ENCODE measurements at places on chromosomes 1 and 21.

DNA sequence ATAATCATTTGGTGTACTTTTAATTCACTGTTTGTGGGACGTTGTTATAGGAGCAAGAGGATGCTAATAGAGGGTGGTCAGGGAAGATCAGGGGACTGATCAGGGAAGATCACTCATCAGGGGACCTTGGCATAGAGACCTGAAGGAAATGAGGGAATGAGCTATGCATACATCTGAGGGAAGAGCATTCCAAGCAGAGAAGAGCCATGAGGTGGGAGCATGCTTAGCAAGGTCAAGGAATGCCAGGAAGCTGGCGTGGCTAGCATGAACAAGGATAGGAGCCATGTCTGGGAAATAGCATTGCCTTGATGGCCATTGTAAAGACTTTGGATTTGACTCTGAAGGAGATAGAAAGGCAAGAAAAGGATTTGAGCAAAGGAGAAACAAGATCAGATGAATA lies 14.1 kb downstream of the IRF2BP2 start:
- no peak for DNase-seq

DNA sequence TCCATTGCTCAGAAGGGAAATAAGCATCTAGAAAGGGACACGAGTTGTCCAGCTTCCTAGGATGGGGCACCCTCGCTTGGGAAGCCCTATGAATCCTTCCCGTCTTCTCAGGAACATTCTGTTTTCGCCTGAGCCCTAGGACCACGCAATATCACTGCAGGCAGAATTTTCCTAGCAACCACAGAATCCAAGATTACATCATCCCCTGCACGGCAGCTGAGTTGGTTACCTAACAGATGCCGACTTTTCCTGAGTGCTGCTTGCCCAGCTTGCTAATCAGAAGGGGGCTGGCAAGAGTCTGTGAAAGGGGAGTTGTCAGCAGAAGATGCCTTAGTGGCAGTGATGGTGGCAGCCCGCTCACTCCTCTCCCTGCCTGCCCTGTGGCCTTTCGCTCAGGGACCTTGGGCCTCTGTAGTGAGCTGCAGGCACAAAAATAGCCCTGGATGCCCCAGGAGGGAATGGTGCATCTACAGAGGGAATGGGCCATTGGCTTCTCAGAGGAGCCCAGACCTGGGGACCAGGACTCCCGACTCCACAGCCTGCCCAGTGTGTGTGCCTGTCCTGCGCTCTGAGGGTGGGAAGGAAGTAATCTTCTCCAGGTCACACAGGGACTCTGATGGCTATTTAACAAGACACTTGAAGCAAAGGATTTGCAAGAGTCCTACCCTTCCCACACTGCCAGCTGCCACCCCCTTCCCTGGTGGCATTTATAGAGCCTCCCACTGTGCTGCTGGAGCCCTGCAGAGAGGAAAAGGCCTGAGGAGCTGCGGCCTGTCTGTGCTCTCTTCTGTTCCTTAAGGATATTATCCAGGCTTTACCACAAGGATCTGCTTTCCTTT lies 28.9 kb upstream of the CLSTN1 start:
- DNase-seq = no peak

DNA sequence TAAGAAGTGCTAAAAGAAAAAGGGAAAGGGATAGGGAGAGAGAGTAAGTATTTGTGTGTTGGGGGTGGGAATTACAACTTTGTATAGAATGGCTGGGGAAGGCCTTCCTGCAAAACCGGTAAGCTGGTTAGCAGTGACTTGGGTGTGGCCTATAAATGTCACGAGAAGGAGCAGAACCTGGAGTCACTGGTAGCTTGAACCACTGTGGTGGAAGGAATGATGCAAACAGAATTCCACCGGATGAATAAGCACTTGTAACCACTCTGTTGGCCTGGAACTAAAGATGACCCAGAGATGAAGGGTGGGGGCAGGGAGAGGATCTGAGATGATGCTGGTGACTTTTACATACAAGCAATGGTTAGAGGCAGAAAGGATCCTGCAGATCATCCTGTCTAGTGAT lies 8.9 kb downstream of the XKR8 start:
- DNase-seq = no peak

- no peak for DNase-seq
Measured at GRCh38 chr1:51299981-51300670, 30.2 kb downstream of the TTC39A start.

GRCh38 chr1:208369658-208370057 lies 125.5 kb upstream of the PLXNA2 start:
- DNase-seq = no peak

DNA sequence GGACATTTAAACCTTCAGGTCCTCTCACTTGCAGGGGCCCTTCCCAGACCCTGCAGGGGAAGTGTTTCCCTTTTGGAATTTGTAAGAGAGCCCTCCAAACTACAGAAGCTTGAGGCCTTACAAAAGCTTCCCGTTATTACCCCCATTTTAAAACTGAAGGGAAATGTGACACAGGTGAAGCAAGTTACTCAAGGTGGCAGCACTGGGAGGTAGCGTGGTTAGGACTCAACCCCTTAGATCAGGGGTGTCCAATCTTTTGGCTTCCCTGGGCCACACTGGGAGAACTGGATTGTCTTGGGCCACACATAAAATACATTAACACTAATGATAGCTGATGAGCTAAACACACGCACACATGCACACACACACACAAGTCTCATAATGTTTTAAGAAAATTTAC lies 15.8 kb upstream of the ZC3H12A start:
- no peak for DNase-seq

GRCh38 chr1:116748272-116748671 lies 6.0 kb upstream of the CD2 start:
- no peak for DNase-seq

All from stomach (tissue), 19 donors.